ENCODE measurements at places on chromosomes 2 and 18. TPM values are rescaled to one million over a fixed set of nuclear protein-coding genes. Genes with fewer than 3 reads are reported as not detected.

- DNase-seq, result no peak
Observed at GRCh38 chr18:24370120-24370519, 27.5 kb downstream of the OSBPL1A start.

GRCh38 chr2:48036312-48036711, 130.0 kb upstream of the FBXO11 start:
- DNase-seq, result no peak

DNA sequence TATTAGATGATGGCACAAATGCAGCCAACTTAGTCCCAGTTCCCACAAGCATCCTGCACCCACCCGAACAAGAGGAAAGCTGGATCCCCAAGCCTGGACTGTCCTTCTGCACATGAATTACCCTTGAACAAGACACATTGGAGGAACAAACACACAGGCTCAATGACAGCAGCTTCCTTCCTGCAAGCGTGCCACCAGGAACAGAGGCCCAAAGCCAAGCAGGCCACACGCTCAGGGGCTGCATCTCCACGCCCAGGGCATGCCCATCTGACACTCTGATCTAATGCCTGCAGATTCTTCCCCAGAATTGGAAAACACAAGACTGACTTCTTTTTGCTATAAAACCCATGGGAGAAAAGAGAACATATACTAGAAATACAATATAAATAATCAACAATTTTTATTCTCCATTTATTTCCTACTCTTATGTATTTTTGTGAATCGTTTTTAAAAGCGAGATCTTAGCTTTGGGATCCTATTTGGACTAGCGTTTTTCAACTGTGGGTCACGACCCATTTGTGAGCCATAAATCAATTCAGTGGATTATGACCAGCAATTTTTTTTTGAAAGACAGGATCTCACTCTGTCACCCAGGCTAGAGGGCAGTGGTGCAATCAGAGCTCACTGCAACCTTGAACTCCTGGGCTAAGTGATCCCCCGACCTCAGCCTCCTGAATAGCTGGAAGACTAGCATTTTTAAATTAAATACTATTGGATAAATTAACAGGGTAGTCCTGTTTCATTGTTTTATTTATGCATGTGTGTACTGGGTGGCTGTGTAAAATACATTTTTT, 34.4 kb downstream of the PSTPIP2 start:
- DNase-seq, result no peak

- DNase-seq, result no peak
Observed at GRCh38 chr2:79903222-79904000, 390.6 kb downstream of the CTNNA2 start.

- no peak for DNase-seq
Observed at GRCh38 chr2:78870343-78870967, 155.0 kb upstream of the REG3G start.

DNA sequence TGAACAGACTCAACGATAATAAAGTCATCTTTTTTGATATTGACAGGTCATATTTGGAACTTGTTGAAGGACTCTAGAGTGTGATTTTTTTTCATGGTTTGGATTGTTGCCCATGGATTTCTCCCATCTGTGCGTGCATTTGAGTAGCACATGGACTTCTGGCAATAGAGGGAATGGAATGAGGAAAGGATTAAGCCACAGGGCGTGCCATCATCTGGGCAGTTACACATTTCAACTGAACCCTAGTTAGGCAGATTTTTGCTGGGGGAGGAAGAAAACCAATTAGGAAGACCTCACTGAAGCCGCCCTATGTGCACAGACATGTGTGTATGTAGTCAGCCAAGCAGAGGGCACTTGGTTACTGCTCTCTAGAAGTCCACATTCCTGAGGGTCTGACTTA, 72.6 kb downstream of the TPGS2 start:
- DNase-seq, result no peak

Gene POU3F3
- total RNA-seq, result 0.30 TPM

Gene DNAJC5G
- not detected for total RNA-seq

Gene ZNG1B
- 21.7 TPM for total RNA-seq

Gene PDK1
- 35.2 TPM for total RNA-seq

Gene CCBE1
- total RNA-seq, result 3.7 TPM

Gene ANTXR1
- 111 TPM for total RNA-seq
